ENCODE measurements at places on chromosomes 3 and 15.

- DNase-seq = no peak
Measured at GRCh38 chr3:60803216-60804173, 447.8 kb downstream of the FHIT start.

DNA sequence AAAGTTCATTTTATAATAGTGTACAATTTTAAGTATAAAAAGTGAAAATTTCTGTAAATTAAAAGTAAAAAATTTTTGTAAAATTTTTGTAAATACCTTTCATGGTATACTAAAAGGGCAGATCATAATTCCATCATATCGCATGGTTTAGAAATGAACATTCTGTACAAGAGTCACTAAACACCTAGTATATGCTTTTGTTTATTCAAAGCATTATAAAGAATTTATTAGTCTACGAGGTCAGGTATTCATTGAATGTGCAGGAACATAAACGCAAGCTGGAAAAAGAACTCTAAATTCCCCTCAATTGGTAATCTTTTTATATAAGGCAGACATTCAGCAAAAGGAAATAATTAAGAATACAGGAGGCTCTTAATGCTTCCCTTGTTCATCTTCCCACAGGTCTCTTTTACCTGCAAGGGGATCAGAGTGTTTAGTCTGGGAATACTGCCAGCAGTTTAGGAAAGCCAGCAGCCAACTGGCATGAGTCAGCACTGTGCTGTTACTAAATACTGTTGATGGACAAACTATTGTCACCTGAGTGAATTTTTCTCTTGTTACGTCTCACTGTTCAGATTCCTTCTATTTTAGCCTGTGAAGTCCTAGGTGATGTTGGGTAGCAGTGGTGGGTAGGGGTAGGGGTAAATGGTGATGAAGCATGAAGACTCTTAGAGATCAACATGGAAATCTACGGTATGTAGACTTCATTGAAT is 70.1 kb downstream of the UQCC5 start:
- no peak for DNase-seq

- DNase-seq = no peak
Measured at GRCh38 chr3:142633073-142633472, 36.9 kb downstream of the PLS1 start.

GRCh38 chr15:101264911-101265641 is 12.2 kb downstream of the SELENOS start:
- no peak for DNase-seq

DNA sequence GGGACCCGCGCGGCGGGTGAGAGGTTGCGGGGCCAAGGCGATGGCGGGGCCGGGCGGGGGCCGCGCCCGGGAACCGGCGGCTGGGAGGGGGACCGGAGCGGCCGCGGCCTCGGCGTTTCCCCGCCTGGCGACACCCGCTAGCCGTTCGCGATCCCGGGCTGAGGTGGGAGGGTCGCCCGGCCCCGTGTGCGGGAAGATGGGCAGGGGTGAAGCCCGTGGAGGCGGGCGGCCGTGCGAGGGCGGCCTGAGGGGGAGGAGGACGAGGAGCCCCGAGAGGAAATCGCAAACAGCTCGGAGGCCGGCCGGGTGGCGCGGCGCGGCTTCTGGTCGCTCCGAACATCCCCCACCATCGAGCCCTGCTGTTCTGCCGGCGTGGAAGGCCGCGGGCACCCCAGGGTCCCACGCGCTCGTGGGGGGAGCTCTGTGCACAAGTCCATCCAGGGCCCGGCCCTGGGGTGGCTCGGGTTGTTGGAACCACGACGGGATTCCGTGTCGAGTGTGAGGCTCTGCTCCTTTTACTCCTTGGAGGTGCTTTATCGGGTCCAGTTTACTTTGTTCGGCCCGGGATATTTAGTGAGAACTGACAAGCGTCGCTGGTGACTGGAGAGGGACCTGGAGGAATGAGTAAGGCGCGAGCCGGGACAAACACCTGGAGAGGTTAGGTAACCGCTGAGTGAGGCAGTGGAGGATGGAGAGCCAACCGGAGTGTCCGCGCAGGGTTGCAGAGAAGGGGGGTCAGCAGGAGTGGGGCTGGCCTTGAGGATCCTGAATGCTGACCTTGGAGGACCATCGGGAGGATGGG is 728 bp downstream of the CRTC3 start:
- DNase-seq = no peak

DNA sequence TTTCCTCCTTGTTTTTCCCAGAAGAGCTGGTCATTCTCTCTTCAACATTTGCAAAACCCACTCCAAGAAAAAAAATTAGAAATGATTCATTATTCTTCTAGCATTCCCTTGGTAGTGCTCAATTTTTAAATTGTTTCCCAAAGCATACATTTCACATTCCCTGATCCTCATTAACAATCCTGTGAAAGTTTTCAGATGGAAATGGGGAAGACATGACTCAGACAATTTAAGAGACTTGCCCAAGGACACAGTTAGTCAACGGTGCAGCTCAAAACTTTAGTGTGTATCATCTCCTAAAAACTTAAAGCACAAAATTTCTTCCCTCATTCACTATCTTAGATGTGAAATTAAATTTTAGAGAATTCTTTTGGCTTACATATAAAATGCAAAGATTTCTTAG is 17.1 kb upstream of the ABI3BP start:
- DNase-seq = no peak

DNA sequence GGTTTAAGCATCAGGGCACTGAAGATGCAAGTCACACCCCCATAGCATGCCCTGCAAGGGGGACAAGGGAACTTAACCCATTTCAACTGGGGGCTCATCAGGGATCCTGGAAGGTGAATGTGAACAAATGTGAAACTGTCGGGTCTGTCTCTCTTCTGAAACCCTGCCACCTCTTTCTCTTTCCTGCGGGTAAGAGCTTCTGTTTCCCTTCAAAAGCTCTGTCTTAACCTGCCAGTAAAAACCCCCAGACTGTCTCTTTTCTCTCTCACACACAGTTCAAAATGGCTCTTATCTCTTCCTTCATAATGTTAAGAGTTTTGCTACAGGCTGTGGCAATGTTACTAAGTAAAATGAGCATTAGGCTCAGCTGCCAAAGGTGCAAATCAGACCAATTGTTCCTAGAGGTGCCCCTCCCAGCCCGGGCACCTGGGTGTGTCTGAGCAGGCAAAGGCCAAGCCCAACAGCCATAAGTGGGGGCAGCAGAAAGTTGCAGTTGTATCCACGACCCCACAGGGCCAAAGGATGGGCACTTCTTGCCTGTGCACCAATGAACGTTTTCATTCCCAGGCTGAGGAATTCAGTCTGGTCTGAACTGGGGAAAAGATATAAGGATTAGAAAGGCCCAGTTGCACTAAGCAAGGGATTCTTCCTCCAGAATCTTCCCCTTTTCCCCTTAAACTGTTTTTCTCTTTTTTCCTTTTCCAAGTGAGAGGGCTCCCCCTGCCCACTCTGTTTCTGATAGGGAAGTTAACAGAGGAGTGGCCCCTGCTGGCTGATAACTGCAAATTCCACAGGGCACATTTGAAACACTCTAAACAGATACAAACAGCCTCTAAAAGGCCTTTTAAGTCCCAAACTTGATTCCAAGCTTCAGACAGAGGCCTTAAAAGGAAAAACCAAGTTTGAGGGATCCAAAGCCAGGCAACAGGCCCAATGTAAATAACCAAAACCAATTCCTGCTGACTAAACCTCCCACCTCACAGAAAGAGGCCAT is 113.8 kb upstream of the EPHA6 start:
- no peak for DNase-seq

DNA sequence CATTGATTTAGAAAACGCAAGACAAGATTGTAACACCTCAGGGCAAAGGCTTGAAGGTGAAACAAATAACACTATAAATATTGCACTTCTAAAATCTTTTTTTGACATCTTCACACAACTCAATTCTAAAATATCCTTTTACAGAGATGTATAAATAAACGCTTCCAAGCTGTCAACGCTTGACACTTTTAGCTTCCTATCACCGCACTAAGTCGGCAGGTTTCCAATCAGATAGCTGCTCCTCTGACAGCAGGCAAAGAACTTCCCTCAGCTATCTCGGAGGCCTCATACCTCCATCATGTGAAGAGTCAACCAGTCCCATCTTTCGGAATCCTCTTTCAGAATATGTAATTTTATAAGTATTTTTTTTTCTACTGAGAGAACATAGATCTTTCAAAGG is 71.0 kb downstream of the PCOLCE2 start:
- no peak for DNase-seq

DNA sequence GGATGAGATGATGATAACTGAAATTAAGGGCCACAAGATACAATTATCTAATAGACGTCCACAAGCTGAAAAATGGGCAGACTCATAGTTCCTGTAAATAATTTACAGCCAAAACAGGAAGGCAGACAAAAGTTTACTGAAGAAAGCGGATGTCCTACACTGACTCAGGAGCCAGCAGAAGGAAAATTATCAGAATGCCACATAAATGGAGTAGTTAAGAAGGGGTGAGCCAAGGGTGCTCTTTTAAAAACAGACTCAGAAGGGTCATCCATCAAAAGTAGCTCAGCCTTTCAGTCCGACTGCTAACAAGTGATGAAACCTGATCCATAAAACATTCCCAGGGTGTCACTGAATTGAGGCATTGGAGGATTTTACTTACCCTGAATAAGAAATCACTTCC is 39.8 kb downstream of the TUSC7 start:
- DNase-seq = no peak

- DNase-seq = no peak
Measured at GRCh38 chr15:40388941-40389823, 6.7 kb downstream of the KNSTRN start.

- DNase-seq = no peak
Measured at GRCh38 chr3:31043184-31043819, 148.8 kb upstream of the GADL1 start.

GRCh38 chr3:86254480-86254879 is 736.5 kb downstream of the VGLL3 start:
- no peak for DNase-seq

DNA sequence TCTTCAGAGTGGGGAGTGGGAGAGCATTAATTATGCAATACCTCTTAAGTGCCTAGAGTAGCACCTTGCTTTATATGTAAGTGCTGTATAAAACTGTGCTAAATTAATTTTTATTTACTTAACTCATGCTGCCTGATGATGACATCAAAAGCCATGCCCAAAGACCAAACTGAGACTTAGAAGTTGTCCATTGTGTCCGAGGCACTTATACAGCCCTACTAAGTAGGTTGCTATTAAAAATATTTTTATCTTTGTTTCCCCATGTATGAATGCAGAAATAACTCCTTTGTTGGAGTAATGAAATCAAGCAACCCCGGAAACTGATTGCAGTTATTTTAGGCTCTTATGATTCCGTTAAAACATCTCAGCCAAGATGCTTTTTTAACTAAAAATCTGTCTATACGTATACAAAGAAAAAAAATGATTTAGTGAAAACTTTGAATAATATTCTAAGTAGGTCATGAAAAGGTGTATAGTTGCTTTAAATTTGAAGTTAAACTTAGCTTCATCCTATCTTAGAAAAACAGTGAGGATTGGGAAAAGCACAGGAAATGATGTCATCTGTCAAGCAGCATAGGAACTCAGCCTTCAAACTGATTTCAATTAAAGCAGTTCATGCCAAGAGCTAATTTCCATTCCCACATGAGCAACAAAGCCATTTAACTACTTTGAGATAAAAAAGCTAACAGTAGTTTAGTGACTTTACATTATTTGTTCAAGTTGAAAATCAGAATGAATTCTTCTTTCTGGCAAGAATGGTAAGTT is 43.0 kb downstream of the FBN1 start:
- DNase-seq = no peak

- no peak for DNase-seq
Measured at GRCh38 chr15:37873336-37873735, 61.1 kb upstream of the TMCO5A start.

GRCh38 chr3:183650554-183650953 is 15.1 kb downstream of the KLHL24 start:
- no peak for DNase-seq

- DNase-seq = no peak
Measured at GRCh38 chr15:89627256-89627970, 27.9 kb downstream of the KIF7 start.

Measured in H1 (cell line).